ENCODE measurements at places on chromosomes 2 and 18. TPM values are rescaled to one million over a fixed set of nuclear protein-coding genes. Genes with fewer than 3 reads are reported as not detected.

MDH1B gene
- total RNA-seq, result 2.3 TPM

IL1RL2 gene
- not detected for total RNA-seq

- no peaks in the 10 kb centered on the region for H3K36me3 ChIP-seq
- H3K4me1 ChIP-seq, result no peaks in the 10 kb centered on the region
- H3K27me3 ChIP-seq, result no peaks in the 10 kb centered on the region
- H3K27ac ChIP-seq, result no peak overlapping the region
- no peak overlapping the region for H3K4me3 ChIP-seq
Measured at GRCh38 chr2:126784621-126785020, 114.1 kb upstream of the TEX51 start.

CNGA3 gene
- total RNA-seq, result not detected

- H3K36me3 ChIP-seq, result no peaks in the 10 kb centered on the region
- H3K27ac ChIP-seq, result no peak overlapping the region
- no peak for DNase-seq
- no peaks in the 10 kb centered on the region for H3K27me3 ChIP-seq
- H3K4me1 ChIP-seq, result peaks cover 2% of the 10 kb centered on the region
Measured at GRCh38 chr2:55590810-55591440, 26.5 kb downstream of the PPP4R3B start.

AKAIN1 gene
- total RNA-seq, result not detected

DNA sequence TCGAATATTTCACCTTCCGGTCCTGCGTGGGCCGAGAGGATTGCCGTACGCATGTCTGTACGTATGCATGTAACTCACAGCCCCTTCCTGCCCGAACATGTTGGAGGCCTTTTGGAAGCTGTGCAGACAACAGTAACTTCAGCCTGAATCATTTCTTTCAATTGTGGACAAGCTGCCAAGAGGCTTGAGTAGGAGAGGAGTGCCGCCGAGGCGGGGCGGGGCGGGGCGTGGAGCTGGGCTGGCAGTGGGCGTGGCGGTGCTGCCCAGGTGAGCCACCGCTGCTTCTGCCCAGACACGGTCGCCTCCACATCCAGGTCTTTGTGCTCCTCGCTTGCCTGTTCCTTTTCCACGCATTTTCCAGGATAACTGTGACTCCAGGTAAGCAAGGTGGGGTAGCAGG lies at the start of gene SERPINB5:
SERPINB5 (plus strand) TSS at position 291 of the 400 bp plus-strand sequence. CDS start 7,471 bp downstream, outside the sequence.
- no peak for DNase-seq
- no peak within 1 kb of the TSS for H3K4me3 ChIP-seq
- H3K4me1 ChIP-seq, result no peaks in the 10 kb centered on the region
- no peaks in the 10 kb centered on the region for H3K27me3 ChIP-seq
- no peaks in the 10 kb centered on the region for H3K36me3 ChIP-seq

DNA sequence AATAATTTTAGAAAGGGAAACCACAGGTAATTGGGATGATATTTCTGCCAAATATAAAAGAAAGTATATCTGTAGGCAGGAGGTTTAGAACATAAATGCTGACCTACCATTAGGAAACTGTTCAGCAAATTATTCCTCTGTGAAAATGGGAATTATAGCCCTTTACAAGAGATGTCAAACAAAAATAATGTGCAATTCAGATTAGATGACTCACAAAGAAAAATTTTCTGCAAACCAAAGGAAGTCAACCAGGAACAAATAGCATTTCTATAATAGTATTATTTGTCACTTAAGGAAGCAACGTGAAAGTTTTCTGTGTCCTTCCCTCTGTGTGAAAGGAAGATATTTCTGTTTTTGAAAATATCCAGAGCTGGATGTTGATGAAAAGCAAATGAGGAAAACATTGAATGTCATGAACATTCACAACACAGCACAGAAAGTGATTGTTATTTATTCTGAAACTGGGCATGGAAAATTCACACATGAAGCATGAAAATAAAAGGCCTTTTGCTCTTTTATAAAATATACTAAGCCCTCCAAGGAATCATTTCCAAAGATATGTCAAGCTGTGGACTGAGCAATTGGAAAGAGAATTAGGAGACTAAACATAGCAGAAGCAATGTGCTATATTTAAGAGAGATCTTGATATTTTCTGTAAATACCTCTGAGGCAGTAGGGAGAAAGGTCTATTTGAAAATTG lies 57.9 kb upstream of the SPHKAP start:
- no peak for DNase-seq
- H3K27me3 ChIP-seq, result no peaks in the 10 kb centered on the region
- H3K4me3 ChIP-seq, result no peak overlapping the region
- no peaks in the 10 kb centered on the region for H3K36me3 ChIP-seq
- H3K27ac ChIP-seq, result no peak overlapping the region

SERPINB3 gene
- not detected for total RNA-seq

DNA sequence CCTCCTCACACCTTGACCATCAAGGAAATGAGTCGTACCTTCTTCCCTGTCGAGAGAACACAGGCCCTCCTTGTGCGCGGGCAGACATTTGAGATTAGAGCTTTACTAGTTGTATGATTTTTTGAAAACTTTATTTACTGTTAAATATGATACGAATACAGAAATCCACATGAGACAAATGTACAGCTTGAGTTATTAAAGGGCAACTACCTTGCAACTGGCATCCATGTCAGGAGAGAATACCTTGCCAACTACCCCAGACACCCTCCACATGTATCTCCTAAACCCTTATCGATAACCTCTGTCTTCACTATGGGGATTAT lies 28.3 kb downstream of the KLHL23 start:
- DNase-seq, result no peak
- H3K36me3 ChIP-seq, result no peaks in the 10 kb centered on the region
- no peaks in the 10 kb centered on the region for H3K4me1 ChIP-seq
- H3K4me3 ChIP-seq, result no peak overlapping the region

DNA sequence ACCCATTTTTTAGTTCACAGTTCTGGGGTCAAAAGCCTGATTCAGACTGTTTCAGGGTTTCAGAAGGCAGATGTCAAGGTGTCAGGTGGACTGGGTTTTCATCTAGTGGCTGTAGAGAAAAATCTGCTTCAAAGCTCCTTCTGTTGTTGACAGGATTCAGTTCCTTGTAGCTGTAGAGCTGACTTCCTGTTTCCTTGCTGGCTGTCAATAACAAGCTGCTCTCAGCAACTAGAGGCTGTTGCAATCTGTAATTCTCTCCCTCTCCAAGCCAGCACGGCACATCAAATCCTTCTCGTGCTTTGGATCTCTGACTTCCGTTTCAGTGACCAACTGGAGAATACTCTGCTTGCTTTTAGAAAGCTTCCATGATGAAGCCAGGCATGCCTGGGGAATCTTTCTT lies 179.4 kb downstream of the DOK6 start:
- no peak for DNase-seq
- no peaks in the 10 kb centered on the region for H3K27me3 ChIP-seq
- no peak overlapping the region for H3K4me3 ChIP-seq

DNA sequence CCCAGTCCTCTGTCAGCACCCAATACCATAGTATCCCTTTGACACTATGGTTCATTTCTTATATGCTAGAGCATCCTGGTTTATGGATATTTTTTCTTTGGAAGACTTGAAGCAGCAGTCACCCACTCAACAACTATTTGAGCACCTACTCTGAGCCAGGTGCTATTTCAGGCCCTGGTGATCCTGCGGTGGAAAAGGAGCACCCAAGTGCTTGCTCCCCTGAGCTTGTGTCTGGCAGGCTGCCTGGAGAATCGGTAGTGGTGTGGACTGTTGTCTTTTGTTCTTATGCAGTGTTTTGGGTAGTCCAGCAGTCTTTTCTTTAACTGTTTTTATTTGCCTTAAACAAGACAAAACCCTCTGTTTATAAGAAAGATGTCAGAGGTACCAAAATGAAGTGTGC lies 28.9 kb downstream of the NCK2 start:
- H3K27ac ChIP-seq, result no peak overlapping the region
- no peaks in the 10 kb centered on the region for H3K36me3 ChIP-seq
- H3K4me1 ChIP-seq, result peaks cover 24% of the 10 kb centered on the region

- no peaks in the 10 kb centered on the region for H3K36me3 ChIP-seq
- no peak for DNase-seq
- no peak overlapping the region for H3K27ac ChIP-seq
- H3K4me3 ChIP-seq, result no peak overlapping the region
Measured at GRCh38 chr2:114010001-114010400, 120.1 kb downstream of the ACTR3 start.

GRCh38 chr2:224333726-224334482 lies 68.0 kb downstream of the FAM124B start:
- no peak for DNase-seq
- H3K27ac ChIP-seq, result no peak overlapping the region
- no peaks in the 10 kb centered on the region for H3K27me3 ChIP-seq
- H3K4me3 ChIP-seq, result no peak overlapping the region
- no peaks in the 10 kb centered on the region for H3K36me3 ChIP-seq

- no peaks in the 10 kb centered on the region for H3K4me1 ChIP-seq
- no peaks in the 10 kb centered on the region for H3K27me3 ChIP-seq
- H3K27ac ChIP-seq, result no peak overlapping the region
- no peak for DNase-seq
- no peaks in the 10 kb centered on the region for H3K36me3 ChIP-seq
- H3K4me3 ChIP-seq, result no peak overlapping the region
Measured at GRCh38 chr2:46410273-46411244, 68.8 kb upstream of the TMEM247 start.

ITSN2 gene
- total RNA-seq, result 36.2 TPM

GRCh38 chr2:32949260-32949659 lies 2.5 kb downstream of the LTBP1 start:
- H3K27me3 ChIP-seq, result no peaks in the 10 kb centered on the region
- H3K4me3 ChIP-seq, result no peak overlapping the region
- H3K4me1 ChIP-seq, result no peaks in the 10 kb centered on the region
- no peak overlapping the region for H3K27ac ChIP-seq

DNA sequence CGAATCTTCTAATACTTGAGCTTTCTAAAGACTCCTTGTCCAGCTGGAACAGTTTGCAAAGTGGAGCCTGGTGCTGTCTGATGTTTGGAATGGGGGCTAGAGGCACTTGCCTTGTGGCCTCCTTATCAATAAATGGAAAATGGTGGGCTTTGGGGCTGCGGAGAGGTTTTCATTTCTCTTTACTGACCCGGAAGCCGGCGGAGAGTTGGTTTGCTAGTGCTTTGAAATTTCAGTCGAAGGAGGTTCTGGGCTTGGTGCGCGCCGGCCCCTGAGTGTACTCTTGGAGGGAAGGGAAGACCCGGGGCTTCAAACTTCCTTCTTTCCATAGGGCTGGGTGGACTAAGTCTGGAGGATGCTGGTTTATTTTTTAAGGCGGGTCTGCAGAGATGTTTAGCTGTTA lies 714 bp downstream of the RPIA start:
- no peak overlapping the region for H3K27ac ChIP-seq
- no peaks in the 10 kb centered on the region for H3K36me3 ChIP-seq
- peak overlapping the region; percentile 73 for H3K4me3 ChIP-seq
- no peaks in the 10 kb centered on the region for H3K27me3 ChIP-seq

DNA sequence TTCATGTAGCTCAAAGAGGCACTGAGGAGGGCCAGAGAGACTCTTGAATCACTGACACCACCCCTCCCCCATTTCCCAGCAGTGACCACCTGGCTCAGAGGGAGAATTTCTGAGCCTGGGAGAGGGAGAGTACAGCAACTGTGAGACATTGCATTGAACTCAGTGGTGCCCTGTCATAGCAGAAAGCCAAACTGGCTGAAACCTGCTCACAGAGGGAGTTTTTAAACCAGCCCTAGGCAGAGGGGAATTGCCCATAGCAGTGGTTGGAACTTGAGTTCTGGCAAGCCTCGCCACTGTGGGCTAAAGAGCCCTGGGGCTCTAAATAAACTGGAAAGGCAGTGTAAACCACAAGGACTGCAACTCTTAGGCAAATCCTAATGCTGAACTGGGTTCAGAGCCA lies 243.1 kb downstream of the ADCYAP1 start:
- no peaks in the 10 kb centered on the region for H3K27me3 ChIP-seq
- H3K27ac ChIP-seq, result no peak overlapping the region
- no peak overlapping the region for H3K4me3 ChIP-seq
- no peaks in the 10 kb centered on the region for H3K36me3 ChIP-seq

- no peaks in the 10 kb centered on the region for H3K4me1 ChIP-seq
- H3K27ac ChIP-seq, result no peak overlapping the region
- no peaks in the 10 kb centered on the region for H3K27me3 ChIP-seq
- no peak overlapping the region for H3K4me3 ChIP-seq
- DNase-seq, result no peak
- H3K36me3 ChIP-seq, result no peaks in the 10 kb centered on the region
Measured at GRCh38 chr2:130894326-130894942, 57.7 kb downstream of the ARHGEF4 start.

All from ovary (tissue), 10 donors.